ENCODE measurements at places on chromosomes 6 and 20. TPM values are rescaled to one million over a fixed set of nuclear protein-coding genes. Genes with fewer than 3 reads are reported as not detected.

SIRPD gene
- total RNA-seq, result not detected

SAMD5 gene
- not detected for total RNA-seq

CDH4 gene
- 0.18 TPM for total RNA-seq

TUBB1 gene
- not detected for total RNA-seq

FRK gene
- 0.04 TPM for total RNA-seq

LINC00237 gene
- total RNA-seq, result not detected

BPIFA1 gene
- not detected for total RNA-seq

NKAIN4 gene
- not detected for total RNA-seq

ADGRB3 gene
- not detected for total RNA-seq

RIPOR3 gene
- not detected for total RNA-seq

TREM1 gene
- not detected for total RNA-seq

LY6G6D gene
- not detected for total RNA-seq

LY6G6F gene
- total RNA-seq, result not detected

HS3ST5 gene
- not detected for total RNA-seq

SIRPB1 gene
- total RNA-seq, result 0.83 TPM

ANGPT4 gene
- total RNA-seq, result not detected

EYA4 gene
- total RNA-seq, result not detected

EFCAB8 gene
- 0.92 TPM for total RNA-seq

NOL7 gene
- total RNA-seq, result 95.2 TPM

BPI gene
- not detected for total RNA-seq

ZNF334 gene
- 4.4 TPM for total RNA-seq

HLA-DRB1 gene
- 22.7 TPM for total RNA-seq

DLL1 gene
- total RNA-seq, result 2.4 TPM

C6orf136 gene
- total RNA-seq, result 34.8 TPM

SPTLC3 gene
- 0.77 TPM for total RNA-seq

SLC17A4 gene
- not detected for total RNA-seq

PSMB8 gene
- 370 TPM for total RNA-seq

Measured in activated CD8-positive, alpha-beta T cell treated with anti-CD3 and anti-CD28 coated beads for 36 hours (primary cell).